ENCODE measurements at places on chromosomes 3 and 15.

DNA sequence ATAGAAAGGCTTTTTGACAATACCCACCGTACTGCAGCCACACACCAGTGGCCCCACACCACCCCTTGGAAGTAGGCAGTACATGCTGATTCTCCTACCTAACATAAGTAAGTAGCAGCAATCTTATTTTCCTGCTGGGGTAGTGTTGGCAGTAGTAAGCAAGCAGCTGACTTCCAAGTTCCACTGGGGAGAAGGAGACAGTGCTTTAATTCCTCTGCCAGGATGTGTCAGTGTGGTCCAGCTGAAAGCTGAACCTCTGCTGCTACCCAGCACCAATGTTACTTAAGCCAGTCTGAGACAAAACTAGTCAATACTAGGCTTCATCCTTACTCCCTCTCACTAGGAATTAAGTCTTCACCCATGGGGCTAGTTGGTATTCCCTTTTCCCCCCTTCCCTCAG lies 74.7 kb downstream of the DZIP3 start:
- peak; percentile 6 for DNase-seq

DNA sequence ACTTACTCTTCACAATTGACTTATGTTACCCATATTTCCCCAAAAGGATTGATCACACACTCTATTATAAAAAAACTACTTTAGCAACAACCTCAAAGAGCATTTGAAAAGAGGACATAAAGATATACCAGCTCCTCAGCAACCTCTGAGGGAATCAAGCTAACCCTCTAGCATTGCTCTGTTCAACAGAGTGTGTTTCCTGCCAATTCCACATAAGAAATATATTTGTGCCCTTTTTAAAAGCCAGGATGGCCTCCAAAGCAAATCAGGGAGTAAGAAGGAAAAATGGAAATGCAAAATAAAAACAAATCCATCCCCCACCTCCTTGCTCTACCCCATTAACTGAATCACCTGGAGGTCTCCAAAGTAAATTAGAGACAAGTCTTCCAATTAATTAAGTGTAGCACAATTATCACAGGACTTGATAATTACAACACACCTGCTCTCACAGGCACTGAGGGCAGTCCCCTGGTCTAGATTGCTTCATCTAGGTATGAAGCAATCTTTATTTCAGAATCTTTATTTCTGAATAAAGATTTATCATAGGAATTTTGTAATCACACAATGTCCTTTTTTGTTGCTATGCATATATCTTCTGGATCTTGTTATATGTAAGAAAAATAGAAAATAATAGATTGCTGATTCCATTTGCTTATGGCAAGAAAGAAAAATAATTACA lies 34.8 kb downstream of the GPR176 start:
- no peak for DNase-seq

DNA sequence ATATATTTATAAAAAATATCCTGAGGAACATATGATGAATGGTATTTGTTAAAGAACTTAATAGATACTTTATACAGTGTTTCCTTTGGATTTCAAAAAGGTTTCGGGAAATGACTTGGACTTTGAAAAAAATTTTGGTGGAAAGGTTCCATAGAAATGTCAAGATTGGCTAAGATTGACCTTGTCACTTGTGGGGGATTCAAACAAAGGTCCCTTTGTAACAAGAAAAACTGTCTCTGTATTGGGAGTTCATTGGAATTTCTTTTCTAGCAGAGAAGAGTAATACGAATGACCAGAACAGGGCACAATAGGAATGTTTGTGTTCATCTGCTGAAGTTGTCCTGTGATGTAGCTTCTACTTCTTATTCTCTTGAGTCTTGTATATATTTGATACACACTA lies 43.2 kb downstream of the ARHGEF26 start:
- DNase-seq, result no peak

- no peak for DNase-seq
Measured at GRCh38 chr3:129542747-129543146, 228 bp upstream of the H1-8 start.

DNA sequence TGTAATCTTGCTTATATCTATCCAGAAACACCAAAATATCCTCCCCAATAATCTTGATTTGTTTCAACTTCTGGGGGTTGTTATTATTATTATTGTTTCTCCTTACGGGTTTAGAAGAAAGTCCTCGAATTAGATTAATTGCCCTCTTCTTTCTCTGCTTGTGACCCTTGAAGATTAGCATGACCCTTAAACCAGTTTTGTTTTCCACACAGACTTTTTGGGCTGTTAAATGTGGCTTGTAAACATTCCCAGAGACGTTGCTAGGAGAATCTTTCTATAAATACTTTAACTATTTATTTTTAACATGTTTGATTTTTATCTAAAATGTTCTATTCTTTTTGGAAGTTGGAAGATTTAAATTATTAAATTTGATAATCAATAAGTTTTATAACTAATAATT lies 4.3 kb upstream of the SUCNR1 start:
- DNase-seq, result no peak

GRCh38 chr3:64150623-64151207 lies 74.6 kb downstream of the PRICKLE2 start:
- DNase-seq, result no peak

DNA sequence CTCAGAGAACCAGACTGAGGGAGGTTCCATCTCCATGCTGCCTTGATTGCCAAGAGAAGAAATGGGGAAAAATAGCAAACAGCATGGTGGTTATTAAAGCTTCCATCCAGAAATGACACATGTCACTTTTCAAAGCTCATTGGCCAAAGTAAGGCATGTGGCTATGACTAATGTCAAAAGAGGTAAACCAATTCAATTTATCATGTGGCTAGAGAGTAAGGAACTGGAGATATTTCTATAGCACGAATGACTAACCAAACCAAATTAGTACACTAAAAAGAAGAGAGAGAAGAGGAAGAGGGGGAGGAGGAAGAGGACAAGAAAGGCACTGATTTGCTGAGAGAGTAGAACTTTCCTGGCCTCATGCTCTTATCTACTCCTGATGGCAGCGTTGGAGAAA lies 115.2 kb upstream of the SLC6A11 start:
- no peak for DNase-seq

GRCh38 chr3:197508461-197508860 lies 47.3 kb downstream of the BDH1 start:
- no peak for DNase-seq

DNA sequence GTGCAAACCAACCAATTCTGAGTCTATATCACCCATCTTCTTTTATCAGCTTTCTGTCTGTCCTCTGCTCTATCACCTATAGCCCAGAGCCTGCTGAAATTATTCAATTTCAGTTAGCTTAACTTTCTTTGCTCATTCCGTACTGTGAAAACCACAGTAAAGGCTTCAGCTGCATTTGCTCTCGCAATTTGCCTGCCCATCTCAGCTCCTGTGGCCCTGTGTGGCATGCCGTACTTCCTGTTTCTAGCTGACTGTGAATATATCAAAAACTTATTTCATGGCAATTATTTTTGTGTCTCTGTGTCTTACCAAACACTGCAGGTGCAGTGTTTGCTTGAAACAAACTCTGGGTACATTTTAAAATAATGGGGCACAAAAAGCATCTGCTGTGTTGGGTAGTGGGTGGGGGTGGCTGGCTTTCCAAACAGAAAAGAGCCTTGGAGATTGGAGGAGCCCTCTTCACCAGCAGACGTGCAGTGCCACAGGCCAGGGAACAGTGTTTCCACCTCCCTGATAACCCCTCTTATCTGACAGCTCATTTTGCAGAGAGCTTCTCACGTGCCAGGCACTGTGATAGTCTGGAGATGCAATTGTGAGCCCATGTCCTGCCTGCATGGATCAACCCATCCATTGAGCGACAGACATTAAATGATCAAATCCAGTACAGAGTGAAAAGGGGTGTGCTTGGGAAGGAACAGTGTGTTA lies 45.2 kb downstream of the GASK1A start:
- no peak for DNase-seq

GRCh38 chr3:139222100-139222657 lies 121.6 kb upstream of the MRPS22 start:
- no peak for DNase-seq

DNA sequence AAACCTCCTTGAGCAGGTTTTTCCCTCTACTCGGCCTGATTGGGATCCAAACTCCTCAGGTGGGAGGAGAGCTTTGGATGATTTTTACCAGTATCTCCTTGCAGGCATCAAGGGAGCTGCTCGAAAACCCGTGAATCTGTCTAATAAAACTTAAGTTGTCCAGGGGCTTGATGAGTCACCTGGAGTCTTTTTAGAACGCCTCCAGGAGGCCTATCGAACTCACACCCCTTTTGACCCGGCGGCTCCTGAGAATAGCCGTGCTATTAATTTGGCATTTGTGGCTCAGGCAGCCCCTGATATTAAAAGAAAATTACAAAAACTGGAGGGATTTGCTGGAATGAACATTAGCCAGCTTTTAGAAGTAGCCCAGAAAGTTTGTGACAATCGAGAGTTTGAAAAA lies 41.6 kb downstream of the ZBTB11 start:
- DNase-seq, result no peak

GRCh38 chr15:75684648-75685047 lies 28.0 kb downstream of the CSPG4 start:
- DNase-seq, result no peak
